ENCODE measurements at places on chromosomes 7 and 10.

GRCh38 chr7:54961391-54961790 is 57.4 kb upstream of the EGFR start:
- no peak for DNase-seq

GRCh38 chr7:75716992-75717626 is 21.6 kb downstream of the HIP1 start:
- no peak for DNase-seq

GRCh38 chr7:158868764-158869410 is 12.5 kb downstream of the DYNC2I1 start:
- DNase-seq, result no peak

GRCh38 chr10:112229096-112229495 is 45.5 kb upstream of the GPAM start:
- no peak for DNase-seq

DNA sequence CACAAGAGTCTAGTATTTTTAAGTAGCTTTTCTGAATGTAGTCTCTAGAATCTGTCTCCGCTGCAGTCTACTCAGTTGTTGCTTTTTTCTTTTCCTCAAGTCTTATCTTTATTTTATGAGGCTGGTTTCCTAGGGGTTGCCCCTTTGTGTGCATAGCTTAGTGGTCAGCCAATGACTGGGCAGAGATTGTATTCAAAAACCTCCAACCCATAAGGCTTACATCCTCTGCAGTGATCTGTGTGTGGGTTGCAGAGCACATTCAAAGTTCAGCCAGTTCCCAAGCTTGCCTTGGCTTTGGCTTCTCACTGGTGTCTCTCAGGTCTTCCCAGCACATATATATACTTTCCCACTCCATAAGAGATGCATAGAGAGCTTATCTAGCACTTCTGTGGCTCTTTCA is 160.0 kb upstream of the TCF7L2 start:
- no peak for DNase-seq

DNA sequence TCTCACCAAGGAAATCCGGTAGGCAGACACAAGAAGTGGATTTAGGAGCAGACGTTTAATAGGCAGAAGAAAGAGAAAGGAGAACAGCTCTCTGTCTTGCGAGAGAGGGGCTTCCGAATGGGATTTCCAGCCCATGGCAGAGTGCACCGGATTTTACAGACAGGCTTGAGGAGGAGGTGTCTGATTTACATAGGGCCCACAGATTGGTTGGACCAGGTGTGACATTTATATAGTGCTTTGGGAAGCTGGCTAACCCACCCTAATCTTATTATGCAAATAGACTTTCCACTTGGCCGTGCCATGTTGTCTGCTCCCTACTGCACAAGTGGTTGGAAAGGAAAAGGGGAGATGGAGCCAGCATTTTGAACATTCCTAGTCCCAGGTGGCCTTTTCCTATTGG is 57.8 kb downstream of the ANKMY2 start:
- DNase-seq, result no peak

All from stimulated activated CD4-positive, alpha-beta T cell treated with anti-CD3 and anti-CD28 coated beads, Interleukin-12 subunit alpha, Interleukin-12 subunit beta, amount 100 ng/mL, for 48 hours (primary cell).